Iris pigment epithelial cell (primary cell): ENCODE measurements at places on chromosomes 1 and 21.

GRCh38 chr1:193157360-193157759 lies 29.1 kb downstream of the B3GALT2 start:
- DNase-seq = no peak

DNA sequence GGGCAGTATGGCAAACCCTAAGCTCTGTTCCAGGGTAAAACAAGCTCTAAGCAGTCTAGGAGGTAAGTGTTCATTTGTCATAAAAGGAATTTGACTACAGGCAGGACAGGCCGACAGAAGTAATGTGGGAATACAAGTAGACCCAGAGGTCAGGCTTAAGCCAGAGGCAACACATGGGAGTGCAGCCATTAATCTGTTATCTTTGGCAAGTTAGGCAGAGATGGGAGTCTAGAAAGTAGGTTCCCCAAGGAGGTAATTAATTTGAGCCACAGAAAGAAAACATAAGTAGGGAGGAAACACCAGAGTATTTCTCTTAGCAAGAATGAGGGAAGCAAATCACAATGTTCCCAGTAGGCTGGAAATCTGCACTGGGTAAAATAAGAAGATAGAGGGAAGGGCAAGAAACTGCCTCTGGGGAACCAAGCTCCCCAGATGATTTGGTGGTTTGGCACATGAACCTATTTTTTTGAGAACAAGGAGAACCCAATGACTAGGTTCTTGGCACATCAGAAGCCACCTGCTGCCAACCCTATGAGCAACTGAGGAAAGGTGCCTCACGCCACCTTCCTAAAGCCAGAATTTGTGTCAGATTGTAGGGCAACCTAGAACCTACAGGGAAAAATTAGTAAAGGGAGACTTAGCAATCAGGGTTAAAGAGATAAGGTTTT lies 636.4 kb upstream of the PLXNA2 start:
- no peak for DNase-seq

DNA sequence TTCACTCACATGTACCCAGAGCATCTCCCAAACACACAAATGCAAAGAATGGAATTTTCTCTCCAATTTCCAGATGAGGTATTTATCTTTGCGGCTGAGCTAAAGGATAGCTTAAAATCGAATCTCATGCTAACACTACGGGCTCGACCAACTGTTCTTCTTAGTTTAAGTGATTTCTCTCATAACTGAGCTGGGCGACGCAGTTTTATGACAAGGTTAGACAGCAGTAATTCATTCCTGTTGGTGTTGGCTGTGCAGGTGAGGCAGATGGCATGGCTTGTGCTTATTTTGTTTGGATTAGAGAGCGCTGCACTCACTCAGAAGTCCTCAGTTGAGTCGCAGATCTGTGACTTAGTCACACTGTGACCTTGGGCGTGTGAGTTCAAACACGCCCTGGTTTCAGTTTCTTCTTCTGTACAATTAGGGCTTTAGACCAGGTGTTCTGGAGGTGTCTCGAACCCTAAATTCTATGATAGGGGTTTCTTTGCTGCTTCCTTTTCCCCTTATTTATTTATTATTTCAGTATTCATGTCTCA lies 41.5 kb upstream of the MRPS6 start:
- DNase-seq = no peak

GRCh38 chr1:219220945-219221344 lies 47.3 kb downstream of the LYPLAL1 start:
- DNase-seq = peak; percentile 5

- peak; percentile 59 for DNase-seq
Observed at GRCh38 chr1:188043536-188044245, 1214.9 kb downstream of the PLA2G4A start.

GRCh38 chr1:111505641-111506119 lies 2.2 kb upstream of the ADORA3 start:
- no peak for DNase-seq

GRCh38 chr1:3359756-3360440 lies 94.6 kb upstream of the ARHGEF16 start:
- DNase-seq = no peak

GRCh38 chr1:172960454-172961208 lies 90.1 kb downstream of the TNFSF18 start:
- DNase-seq = peak; percentile 84

- no peak for DNase-seq
Observed at GRCh38 chr1:153438599-153438998, 21.9 kb downstream of the S100A7 start.

GRCh38 chr1:201883786-201884185 lies 4.9 kb upstream of the SHISA4 start:
- peak; percentile 72 for DNase-seq

DNA sequence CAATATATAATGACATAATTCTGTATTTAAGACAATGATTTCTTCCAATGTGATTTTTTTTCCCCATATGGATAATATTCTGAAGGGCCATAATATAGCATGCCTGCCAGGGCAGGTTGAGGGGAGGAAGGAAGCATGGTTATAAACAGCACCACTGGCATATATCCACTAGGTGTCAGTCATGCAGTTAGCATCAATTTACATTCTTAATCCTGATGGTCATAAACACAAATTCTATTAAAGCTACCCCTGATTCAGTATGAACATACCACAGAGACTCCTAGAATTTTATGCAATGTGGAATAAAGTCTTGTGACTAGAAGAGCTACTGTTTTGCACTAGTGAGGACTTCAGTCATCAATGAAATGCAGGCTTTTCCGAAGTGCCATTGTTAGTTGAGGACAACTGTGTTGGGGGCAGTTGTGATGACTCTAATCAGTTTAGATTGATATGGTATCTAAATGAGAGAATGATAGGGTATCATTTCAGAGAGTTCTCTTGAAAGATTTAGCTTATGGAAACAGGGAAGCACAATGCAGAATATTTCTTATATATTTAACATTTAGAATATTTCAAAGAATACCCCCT lies 342.7 kb upstream of the NR5A2 start:
- peak; percentile 85 for DNase-seq

DNA sequence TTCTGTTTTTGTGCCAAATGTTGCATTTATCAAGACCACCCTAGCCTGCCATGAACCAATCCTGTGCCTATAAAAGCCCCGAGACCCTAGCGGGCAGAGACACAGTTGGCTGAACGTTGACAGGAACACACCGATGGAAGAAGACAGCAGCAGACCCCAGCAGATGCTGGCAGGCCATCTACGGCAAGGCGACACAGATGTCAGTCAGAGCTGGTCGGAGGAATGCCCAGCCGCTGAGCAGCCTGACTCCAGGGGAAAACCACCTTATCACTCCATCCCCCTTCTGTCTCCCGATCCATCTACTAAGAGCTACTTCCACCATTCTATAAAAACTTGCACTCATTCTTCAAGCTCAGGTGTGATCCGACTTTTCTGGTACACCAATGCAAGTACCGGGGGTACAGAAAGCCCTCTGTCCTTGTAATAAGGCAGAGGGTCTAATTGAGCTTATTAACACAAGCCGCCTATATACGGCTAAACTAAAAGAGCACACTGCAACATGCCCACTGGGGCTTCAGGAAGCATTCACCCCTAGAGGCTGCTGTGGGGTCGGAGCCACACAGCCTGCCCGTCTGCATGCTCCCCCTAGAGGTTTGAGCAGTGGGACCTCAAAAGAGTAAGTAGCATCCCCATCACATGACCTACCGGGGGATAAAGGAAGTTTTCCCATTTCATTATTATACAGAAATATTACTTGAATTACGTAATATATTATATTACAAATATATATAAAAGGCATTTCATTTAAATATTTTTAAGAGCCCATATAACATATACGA lies 1156.3 kb upstream of the B3GALT2 start:
- no peak for DNase-seq

DNA sequence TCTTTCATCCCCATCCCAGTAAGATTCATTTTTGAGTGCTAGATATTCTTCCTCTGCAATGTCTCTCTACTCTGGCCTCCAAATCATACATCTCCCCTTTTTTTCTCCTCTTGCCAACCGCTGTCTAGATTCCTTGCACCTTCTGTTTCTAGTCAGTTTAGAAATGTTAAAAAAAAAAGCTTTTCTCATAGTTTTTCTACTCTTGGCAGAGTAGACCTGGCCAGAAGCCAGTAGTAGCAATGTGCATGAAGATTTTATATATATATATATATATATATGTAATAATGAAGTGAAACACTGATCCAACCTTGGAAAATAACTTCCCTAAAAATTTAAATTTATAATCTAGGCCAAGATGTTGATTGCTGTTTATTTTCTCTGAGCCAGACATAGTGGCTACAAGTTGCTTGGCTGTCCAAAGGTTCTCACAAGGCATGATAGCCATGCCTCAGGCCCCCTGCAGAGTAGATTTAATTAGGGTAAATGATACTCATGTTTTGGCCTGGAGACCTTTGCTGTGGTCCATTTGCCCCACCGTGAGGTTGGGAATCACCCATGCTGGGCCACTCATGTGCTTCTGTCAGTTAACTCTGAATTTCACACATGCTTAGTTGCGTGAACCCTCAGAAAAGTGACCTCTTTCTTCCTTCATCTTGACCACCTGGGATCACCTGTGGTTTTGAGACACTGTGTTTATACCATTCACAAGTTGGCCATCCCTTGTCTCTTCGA lies 103.4 kb upstream of the KCNE2 start:
- DNase-seq = no peak

DNA sequence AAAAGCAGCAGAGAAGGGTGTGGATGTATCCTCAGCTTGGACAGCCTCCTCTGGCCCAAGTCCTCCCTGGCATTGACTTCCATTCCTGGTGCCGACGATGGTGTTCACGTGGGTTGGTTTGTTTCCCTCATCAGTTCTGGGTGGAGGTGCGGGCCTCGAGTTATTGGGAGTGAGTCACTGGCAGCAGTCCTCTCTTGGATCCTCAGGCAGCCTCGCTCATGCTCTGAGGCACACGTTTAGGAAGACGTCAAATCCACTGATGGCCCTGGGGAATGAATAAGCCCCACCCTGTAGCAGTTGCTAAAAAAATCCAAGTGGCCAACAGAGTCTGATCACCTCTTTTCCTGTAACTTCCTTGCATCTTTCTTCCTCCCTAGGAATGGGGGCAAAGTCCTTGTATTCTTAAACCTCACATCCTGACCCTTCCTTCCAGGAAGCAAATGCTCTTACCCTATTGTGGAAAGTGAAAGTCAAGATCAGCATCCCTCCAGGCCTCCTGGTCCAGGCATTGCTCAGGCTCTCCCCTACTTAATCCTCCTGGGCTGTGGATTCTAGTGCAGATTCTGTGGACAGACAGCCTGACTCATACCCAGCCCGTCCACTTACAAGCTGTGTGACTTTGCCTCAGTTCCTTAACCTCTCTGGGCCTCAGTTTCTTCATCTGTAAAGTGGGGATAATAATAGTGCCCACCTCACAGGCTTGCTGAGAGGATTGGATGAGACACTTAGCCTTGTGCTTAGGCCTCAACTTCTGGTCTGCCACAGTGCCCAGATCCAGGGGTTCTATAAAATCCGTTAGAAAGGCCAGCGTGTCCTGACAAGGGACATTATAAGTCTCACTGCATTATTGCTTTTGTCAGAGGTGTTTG lies 111.1 kb downstream of the TLR5 start:
- DNase-seq = no peak

GRCh38 chr1:88035578-88035977 lies 648.5 kb upstream of the PKN2 start:
- no peak for DNase-seq
